DMS53 (cell line): ENCODE measurements at places on chromosomes 2 and 18.

DNA sequence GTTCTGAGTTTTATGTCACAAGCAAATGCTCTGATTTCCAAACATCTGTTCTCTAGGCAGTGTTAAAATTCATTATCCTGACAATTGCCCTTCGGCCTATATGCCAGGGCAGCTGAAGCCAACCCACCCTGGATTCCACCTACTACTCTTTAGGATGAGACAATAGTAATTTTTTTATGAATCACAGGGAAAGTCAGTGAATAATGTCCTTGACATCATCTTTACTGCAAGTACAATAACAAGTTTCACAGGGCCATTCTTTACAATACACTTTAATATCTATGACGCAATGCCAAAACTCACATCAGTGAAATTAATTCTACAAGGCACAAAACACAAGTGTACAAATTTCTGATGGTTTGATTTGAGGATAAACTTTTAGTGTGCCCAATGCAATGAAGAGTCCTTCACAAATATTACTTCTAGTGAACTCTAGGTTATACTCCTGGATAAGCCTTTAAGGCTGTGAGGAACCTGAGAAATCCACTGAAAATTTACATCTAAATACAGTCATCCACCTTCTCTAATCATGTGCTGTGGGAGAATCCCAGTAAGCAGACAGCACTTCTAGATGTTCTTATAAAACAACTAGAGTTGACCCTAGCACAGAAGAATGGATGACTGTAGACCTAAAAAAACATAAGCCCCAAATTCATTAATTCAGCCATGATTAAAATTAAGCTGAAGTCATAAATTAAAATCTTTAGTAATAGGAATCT, 77.3 kb upstream of the CTLA4 start:
- DNase-seq, result no peak

GRCh38 chr2:237115870-237116269, 30.2 kb downstream of the COPS8 start:
- no peak for DNase-seq

GRCh38 chr2:129248198-129248597, 731.3 kb upstream of the RAB6C start:
- no peak for DNase-seq

- no peak for DNase-seq
Observed at GRCh38 chr2:159053161-159054031, 85.0 kb downstream of the TANC1 start.

DNA sequence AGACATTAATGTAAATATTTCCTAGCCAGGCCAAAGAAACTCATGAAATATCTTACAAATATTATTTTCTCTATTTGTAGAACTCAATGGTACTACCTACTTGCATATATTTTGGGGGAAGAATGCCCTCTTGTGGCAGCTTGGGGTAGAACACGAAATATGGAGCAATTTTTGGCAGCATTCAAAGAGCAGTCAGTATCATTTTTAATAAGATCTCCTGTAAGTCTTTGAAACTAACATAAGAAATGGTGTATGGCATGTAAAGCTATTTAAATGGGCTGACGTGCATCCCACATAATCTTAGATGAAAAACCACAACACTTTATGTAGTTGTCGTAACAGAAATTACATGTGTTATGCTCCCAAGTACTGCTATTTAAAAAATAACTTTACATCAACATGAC, 62.3 kb upstream of the CCDC195 start:
- DNase-seq, result peak; percentile 50

GRCh38 chr2:221553333-221553732, 18.8 kb downstream of the EPHA4 start:
- no peak for DNase-seq

DNA sequence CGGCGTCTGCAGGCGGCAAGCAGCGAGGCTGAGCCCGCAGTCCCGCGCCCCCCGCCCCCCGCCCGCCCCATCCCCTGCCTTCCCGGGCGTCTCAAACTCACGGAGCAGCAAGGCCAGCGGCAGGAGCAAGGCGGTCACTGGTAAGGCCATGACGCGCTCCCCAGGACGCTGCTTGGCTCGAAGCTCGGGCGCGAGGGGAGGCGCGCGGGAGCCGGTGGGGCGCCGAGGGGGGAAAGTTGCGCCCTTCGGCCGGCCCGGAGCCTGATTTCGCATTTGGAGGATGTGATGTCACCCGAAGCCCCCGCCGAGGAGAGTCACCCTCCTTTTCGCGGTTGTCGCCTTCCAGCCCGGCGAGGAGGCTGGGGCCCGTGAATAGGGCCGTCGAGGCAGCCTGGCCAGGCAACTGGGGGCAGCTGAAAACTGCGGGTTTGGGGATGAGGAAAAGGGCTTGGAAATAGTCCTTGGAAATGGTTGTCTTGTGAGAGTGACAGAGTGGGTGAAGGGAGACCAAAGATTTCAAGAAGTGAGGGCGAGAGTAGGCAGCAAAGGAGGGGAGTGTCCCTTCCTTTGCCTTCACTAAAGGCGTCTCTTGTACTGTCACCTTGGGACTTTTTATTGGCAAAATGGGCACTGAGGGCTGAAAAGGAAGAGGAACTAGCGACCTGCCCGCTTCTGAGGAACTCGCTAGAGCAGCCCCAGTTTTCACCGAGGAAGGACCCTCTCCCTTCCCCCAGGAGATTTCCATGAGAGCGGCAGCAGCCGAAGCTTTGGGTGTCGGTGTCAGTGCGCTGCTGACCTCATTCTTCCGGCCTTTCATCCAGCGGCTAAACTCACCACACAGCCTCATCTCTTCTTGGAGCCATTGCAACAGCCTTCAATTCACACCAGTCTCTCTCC, at the start of gene CD8A:
Gene CD8A (minus strand): TSS at position 238 of the 897 bp plus-strand sequence. CDS start 88 bp downstream, at position 150.
- peak; percentile 68 for DNase-seq
